ENCODE measurements at places on chromosomes 4 and X. TPM values are rescaled to one million over a fixed set of nuclear protein-coding genes. Genes with fewer than 3 reads are reported as not detected.

DNA sequence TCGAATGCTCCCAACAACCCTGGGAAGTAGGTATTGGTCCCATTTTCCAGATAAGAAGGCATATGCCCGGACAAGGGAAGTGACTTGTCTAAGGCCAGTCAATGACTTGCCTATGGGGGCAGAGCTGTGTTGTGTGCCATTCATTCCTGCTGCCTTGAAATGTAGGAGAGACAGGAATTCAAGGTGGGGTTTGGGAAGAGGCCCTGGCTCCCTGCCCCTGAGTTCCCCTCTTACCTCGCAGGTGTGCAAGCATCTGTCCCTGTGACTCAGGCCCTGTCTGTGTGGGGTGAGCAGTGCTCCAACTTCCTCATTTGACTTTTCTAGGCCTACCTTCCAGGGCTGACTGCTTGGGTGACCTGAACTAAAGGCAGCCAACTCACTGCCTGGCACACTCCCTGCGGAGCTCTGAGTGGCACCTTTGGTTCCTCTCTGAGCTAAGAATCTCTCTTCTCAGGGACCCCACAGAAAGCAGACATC lies 5.1 kb downstream of the EFNB1 start:
- DNase-seq, result peak; percentile 32

DNA sequence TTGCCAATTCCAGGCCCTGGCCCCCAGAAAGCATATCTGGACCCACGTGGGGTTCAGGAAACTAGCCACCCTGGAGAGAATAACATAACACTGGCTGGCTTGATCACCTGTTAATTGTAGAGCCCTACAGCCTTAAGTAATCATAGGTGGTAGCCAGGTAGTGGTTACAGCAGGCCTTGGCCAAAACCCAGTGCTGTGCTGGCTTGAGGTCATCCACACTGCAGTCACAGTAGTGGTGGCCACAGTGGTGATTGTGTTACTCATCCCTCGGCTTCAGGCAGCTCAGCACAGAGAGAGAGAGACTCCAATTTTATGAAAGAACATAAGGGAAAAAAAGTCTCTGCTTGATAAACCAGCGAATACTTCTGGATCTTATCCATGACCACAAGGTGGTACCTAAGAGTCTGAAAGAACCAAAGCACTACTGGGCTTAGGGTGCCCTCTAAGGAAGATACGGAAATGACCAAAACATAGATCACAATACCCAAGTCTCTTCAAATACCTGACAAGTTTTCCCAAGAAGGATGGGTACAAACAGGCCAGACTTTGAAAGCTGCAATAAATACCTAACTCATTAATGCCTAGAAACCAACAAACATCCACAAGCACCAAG lies 46.6 kb upstream of the CDX4 start:
- DNase-seq, result no peak

GRCh38 chr4:174018236-174018635 lies 265.2 kb downstream of the FBXO8 start:
- no peak for DNase-seq

EMD gene
- 139 TPM for total RNA-seq

DNA sequence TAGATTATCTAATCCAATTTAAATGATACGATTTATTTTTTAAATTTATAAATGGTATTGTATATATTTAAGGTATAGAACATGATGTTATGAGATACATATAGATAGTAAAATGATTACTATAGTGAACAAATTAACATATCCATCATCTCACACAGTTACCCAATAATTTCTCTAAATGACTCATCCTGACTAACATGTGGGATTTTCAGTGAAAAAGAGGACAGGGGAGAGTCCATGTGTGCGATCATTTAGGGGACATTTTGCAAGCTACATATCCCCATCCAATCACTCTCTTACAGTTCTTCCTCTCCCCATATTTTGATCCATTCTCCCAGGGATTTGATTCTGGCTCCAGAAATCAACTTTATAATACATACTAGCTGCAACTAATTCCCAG lies 88.2 kb downstream of the ABCB7 start:
- DNase-seq, result no peak

GRCh38 chrX:130053236-130053635 lies 57.1 kb downstream of the ELF4 start:
- DNase-seq, result no peak

GC gene
- not detected for total RNA-seq

DNA sequence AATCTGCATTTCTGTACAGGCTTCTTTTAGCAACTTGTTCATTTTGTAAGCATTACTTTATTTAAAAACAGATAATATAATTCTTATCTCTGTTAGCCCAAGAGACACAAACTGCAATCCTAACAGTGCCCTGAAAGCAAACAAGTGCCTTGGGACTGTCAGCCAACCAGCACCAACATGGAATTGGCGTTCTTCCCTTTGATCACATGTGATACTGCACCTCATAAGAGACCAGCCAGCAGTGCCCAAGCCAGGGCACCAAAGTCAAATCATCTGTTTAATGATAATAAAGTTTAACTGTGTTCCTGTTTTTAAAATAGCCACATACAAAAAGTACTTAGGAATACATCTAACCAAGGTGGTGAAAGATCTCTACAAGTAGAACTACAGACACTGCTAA lies 223.2 kb downstream of the PRDM5 start:
- DNase-seq, result no peak

GRCh38 chrX:48933757-48934156 lies 14.9 kb upstream of the PIM2 start:
- DNase-seq, result no peak

- peak; percentile 64 for DNase-seq
Measured at GRCh38 chrX:134181275-134181660, 55.7 kb upstream of the CCDC160 start.

LUZP4 gene
- total RNA-seq, result not detected

DNA sequence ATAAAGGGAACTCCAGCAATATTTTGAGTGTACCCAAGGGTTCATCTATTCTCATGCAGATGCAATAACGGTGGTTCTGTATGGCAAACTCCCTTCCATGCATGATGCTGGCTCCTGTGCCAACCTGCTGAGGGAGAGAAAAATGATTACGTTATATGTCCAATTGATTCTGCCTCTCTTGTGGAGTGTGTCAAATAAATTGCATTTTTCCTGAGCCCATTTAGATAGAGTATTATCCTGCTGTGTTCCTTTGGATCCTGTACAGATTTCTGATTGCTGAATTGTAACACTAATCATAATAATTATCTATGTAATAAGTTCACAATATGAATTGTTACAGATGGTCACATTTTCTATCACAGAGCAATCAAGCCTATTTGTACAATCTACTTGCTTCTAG lies 821.7 kb downstream of the C4orf33 start:
- no peak for DNase-seq

DNA sequence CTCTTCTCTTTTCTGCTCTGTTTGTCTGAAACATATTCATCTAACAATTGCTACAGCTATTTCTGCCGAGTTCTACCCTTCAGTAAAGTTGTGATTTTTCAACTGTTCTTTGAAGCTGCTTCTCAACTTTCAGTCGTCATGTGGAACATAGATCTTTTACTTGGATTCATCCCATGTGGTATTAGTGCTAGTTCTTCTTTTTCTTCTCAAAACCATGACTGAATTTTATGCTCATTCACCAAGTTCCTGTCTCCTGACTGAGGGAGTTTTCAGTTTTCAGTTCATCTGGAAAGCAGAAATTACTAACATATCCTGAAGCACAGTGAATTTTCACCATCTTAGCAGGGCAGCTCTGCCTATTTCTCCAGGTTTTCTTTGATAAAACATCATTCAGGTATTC lies 12.1 kb downstream of the ACSL4 start:
- DNase-seq, result no peak

DNA sequence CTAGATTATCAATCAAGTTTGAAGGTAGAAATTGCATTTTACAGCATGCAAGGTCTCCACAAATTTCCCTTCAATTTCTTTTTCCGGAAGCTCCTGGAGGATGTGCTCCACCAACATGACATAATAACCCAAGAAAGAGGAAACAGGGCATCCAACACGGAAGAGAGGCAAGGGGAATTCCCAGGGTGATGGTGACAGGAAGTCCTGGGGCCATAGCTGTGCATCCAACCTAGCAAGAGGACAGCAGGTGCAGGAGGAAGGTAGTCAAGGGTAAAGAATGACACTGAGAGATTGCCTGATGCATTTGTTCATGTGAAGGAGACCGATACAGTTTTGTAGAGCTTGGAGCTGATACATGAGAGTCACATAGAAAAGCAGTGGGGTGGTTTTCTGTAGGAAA lies 115.7 kb upstream of the LSM6 start:
- no peak for DNase-seq

PCDH11X gene
- 2.2 TPM for total RNA-seq

Measured in endodermal cell (in vitro differentiated cells).